ENCODE measurements at places on chromosomes 16 and 17.

DNA sequence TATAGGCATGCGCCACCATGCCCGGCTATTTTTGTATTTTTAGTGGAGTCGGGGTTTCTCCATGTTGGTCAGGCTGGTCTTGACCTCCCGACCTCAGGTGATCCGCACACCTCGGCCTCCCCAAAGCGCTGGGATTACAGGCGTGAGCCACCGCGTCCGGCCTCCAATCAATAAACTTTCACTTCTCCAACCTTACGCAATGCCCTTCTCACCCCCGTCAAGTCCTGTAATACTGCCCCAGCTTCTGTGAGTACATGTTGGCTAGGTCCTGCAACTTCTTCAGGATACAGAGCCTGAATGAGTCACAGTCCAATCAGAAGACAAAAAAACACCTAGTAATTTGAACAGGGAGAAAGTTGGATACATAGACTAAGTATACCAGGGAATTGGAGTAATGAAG is 47.1 kb upstream of the PHOSPHO1 start:
- DNase-seq: no peak

GRCh38 chr16:61002479-61003204 is 1033.6 kb downstream of the CDH8 start:
- DNase-seq: no peak

GRCh38 chr17:38653679-38654078 is 21.1 kb downstream of the EPOP start:
- no peak for DNase-seq

GRCh38 chr16:23838485-23839142 is 2.8 kb downstream of the PRKCB start:
- no peak for DNase-seq

GRCh38 chr16:67470359-67470758 is 10.6 kb downstream of the ATP6V0D1 start:
- no peak for DNase-seq

DNA sequence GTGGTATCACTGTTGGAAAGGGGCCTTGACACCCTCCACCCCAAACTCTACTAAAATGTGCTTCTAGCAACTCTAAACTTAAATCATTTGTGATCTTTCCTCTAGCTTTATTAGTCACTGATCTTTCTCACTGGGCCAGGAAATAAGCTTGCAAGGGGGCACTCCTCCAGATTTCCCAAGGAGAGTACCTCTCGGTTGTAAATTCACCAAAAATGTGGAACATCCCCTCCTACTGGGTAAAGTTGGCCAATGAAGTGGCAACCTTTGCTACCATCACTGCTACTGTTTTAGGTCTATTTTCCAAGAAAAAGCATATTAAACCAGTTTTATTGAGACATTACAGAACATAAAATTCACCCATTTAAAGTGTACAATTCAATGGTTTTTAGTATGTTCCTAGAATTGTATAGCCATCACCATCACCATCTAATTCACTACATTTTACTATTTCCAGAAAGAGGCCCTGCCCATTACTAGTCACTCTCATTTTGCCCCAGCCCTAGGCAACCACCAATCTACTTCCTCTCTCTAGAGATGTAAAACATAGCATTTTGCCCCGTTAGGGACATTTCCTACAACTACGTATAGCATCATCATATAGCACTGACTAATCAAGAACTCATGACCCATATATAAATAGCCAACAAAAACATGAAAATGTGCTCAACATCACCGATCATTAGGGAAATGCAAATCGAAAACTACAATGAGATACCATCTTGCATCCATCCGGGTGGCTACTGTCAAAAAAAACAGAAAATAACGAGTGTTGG is 44.6 kb upstream of the ADCY9 start:
- no peak for DNase-seq

- no peak for DNase-seq
Measured at GRCh38 chr16:11139326-11140097, 116.5 kb downstream of the SOCS1 start.

DNA sequence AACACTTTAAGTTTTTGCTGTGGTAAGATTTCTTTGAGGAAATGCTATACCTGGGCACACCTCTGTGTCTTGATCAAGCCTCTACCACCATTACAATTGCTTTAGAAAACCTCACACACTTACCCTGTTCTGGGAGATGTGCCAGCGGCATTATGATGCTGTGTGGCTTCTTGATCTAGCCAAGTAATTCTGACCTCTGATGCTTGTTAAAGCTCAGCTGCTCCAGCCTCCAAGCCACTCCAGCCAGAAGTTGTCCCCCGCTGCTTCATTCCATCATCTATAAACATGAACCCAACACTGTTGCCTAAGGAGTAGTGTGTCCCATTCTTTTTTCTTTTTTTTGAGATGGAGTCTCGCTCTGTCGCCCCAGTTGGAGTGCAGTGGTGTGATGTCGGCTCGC is 60.1 kb downstream of the CYLD start:
- no peak for DNase-seq

DNA sequence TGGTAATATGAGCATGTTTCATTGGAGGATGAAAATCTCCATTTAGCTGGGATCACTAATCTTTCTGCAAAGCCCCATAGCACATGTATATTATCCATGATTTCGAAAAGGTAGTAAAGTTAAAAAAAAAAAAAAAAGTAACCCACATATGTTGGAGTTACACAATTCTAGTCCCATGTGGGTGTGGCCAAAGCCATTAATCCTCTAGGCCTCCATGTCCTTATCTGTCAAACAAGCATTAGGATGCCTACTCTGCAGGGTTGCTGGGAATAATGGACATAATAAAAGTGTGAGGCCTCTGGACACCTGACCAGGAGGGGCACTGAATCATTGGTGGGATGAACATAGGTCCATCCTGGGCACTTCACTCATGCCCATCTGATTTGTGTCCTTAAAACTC is 29.2 kb upstream of the VAT1L start:
- no peak for DNase-seq

DNA sequence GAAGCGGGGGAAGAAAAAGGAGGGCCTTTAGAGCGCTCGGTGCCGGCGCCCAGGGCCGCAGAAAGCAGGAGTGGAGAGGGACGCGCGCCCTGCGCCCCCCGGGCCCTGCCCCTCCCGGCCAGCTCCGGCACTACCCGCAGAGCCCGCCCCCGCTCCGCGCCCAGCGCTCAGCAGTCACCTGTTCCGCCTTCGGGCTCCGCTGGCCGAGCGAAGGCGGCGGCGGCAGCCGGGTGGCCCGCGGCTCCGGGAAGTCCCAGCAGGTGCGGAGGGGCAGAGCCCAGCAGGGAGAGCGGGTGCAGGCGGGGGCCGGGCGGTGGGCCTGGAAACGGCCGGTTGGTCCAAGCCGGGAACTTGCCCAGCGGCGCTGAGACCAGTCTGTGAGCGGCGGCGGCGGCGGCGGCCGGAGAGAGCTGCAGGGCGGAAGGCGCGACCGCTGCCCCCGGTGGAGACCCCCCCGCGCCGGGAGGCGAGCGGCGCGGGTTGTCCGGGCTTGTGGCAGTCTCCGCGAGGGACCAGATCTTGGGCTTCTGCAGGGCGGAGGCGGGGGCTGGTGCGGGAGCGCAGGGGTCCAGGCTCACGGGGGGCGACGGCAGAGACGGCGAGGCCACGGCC is 2.2 kb downstream of the IRX3 start:
- no peak for DNase-seq

DNA sequence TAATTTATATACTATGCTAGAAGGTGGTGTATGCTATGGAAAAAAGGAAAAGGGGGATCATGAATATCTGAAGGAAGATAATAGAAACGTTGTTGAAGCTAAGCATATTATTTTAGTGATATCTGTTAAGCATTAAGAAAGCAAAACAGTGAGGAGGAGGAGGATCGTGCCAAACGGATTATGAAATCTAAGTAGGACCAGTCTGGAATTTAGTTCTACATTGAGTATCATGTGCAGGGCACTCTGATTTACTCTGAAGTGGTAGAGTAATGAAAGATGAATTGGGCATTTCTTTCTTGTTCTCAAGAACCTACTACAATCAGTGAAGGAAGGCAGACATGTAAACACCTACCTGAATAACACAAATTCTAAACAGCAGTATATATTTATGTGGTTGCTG is 195.3 kb downstream of the CYB561 start:
- no peak for DNase-seq

GRCh38 chr17:9258115-9259015 is 237.1 kb downstream of the NTN1 start:
- DNase-seq: no peak

- no peak for DNase-seq
Measured at GRCh38 chr17:61461586-61461966, 9.4 kb downstream of the TBX4 start.

GRCh38 chr17:35498448-35499178 is 38.9 kb downstream of the SLFN12L start:
- DNase-seq: no peak

- DNase-seq: peak; percentile 57
Measured at GRCh38 chr16:12819126-12820117, 15.7 kb upstream of the CPPED1 start.

- no peak for DNase-seq
Measured at GRCh38 chr17:18919963-18920362, 32.0 kb upstream of the SLC5A10 start.

GRCh38 chr16:54389836-54390494 is 103.4 kb upstream of the IRX3 start:
- DNase-seq: no peak

- DNase-seq: no peak
Measured at GRCh38 chr16:75282466-75283281, 31.2 kb upstream of the BCAR1 start.

DNA sequence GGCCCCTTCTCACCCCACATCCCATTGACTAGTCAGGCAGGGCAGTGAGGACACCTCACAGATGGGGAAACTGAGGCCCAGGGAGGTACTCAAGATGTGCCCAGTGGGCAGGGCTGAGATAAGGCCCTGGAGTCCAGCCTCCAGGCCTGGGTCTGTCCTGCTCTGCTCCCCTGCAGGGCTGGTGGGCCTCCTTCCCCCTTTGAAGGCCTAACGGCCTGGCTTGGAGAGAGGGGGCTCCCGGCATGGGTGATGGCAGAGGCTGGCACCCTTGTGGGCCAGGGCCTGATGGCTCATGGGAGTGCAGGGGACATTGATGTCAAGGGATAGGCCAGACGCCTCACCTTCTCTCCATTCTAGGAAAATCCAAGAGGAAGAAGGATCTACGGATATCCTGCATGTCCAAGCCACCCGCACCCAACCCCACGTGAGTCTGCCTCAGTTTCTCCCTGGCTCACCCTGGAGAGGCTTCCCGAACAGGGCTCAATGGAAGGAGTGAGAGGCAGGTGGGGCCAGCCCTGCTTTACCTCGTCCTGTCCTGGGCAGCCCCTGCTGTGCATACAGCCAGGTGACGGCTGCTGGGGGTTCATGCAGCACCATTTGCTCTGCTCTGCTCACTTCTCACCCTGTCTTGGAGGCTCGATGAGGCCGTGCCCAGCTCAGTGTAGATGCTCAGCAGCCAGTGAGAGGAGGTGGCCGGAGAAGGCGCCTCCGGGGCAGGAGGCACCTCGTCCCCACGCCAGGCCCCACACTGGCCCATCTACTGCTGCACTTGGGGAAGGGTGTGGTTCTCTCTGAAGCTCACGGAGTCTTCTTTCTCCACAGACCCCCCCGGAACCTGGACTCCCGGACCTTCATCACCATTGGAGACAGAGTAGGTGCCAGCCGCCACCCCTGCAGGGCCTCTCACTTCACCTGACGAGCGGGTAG is 13.8 kb downstream of the MAP2K3 start:
- no peak for DNase-seq

- DNase-seq: peak; percentile 20
Measured at GRCh38 chr17:13002761-13003453, 14.9 kb downstream of the ELAC2 start.

- DNase-seq: no peak
Measured at GRCh38 chr17:65936013-65936412, 255.9 kb downstream of the CEP112 start.

GRCh38 chr17:1153795-1154546 is 25.8 kb downstream of the ABR start:
- DNase-seq: no peak

GRCh38 chr17:74368341-74369081 is 1.2 kb downstream of the GPR142 start:
- DNase-seq: peak; percentile 58

GRCh38 chr17:27233059-27233458 is 60.9 kb upstream of the WSB1 start:
- no peak for DNase-seq

GRCh38 chr16:10920726-10921427 is 21.4 kb downstream of the DEXI start:
- no peak for DNase-seq

GRCh38 chr17:83143817-83144231 is 64.4 kb downstream of the METRNL start:
- no peak for DNase-seq

- no peak for DNase-seq
Measured at GRCh38 chr16:47995354-47995753, 160.4 kb downstream of the ABCC12 start.

DNA sequence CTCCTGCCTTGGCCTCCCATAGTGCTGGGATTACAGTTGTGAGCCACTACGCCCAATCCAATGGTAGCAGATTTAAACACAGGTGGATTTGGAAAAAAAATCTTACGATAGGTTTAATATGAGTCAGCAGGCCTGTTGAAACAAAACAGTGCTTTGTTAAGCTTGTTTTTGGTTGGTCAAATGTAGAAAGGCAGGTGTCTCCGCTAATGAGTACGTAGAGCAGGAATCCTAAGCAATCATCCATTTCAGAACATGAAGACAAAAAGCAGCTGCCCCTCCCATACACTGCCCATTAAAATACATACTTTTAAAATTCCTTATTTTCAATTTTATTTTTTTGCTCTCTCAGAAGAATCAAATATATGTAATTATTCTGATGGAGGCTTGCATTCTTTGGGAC is 1.9 kb upstream of the WWOX start:
- no peak for DNase-seq

DNA sequence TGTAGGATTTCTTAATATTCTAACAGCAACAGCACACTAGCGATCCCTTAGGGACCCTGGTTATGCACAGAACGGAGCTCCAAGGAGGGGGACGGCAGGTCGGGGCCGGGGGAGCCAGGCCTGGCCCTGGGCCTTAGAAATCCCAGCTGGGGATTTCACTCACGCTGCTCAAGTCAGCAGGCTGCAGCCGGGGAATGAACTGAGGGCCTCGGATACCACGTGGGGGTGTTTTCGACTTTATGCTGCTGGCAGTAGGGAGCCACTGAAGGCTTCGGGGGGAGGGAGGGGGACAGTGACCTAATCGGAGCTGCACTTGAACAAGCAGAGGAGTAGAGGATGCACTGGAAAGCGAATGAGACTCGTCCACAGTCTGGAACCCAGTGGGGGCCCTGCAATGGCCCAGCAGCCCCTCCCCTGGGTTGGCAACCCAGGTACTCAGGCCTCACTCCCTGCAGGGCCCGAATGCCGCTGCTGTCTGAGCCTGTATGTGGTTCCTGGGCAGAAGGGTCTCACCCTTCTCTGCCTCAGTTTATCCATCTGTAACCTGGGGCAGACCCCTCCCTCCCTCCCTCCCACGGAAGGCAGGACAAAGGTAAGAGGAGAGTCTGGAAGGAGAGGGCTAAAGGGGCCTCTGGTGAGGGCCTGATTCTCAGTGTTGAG is 53.7 kb downstream of the RPH3AL start:
- no peak for DNase-seq

- DNase-seq: peak; percentile 3
Measured at GRCh38 chr17:35087731-35088355, 24.3 kb upstream of the RFFL start.

- DNase-seq: no peak
Measured at GRCh38 chr17:40462343-40463121, 19.3 kb downstream of the IGFBP4 start.
